NCI-H2081 treated with DMSO at 0.1 percent for 48 hours (cell line): ENCODE measurements at places on chromosomes 4 and X.

DNA sequence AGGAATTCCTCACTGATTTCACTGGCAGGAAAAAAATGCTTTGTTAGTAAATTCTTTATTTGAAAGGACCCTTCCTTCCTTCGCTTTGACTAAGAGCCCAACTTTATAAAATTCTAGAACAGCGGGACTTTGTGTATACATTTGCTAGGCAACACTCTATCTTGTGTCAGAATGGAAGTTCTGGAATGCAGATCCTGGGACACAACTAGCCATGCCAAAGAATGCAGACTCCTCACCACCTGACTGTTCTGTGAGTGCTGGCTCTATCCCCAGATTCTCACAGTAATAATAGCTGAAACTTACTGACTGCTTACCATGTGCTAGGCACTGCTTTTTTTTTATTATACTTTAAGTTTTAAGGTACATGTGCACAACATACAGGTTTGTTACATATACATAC lies 73.3 kb upstream of the ZDHHC15 start:
- no peak for DNase-seq

- no peak for DNase-seq
Measured at GRCh38 chr4:131426023-131426758, 1722.9 kb upstream of the PCDH10 start.

DNA sequence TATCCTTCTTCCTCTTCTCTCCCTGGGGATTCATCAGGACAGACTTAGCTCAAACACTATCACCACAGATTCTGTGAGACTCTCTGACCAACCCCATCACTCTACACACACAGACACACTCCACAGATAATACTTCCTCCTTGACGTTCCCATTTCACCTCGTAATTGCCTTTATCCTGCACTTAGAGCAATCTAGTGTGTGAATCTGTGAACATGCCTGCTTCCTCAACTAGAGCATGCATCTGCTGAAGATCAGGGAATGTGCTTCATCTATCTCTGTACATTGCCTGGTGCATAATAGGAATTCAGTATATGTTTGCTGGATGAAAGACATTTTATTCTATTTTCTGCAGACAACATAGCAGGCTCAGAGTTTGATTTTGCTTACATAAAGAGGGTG lies 25.1 kb upstream of the HS6ST2 start:
- no peak for DNase-seq

- no peak for DNase-seq
Measured at GRCh38 chr4:3572363-3572762, 40.1 kb upstream of the LRPAP1 start.

DNA sequence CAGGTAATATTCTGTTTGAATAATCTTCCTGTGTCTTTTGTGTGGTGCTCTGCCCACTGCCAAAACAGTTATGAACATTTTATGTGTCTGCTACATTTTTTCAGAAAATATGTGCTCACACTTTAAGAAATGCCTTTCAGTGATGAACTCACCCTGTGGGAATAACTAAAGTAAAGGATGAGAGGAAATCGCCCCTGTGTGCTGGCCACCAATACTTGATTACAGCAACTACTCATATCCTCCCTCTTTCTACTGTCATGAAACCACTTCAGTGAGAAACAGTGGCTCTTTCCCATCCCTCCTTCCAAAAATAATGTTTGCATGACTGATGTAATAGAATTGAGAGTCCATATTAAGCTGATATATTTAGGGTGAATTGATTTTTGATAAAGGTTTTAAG lies 900.9 kb downstream of the RAB28 start:
- DNase-seq: no peak

DNA sequence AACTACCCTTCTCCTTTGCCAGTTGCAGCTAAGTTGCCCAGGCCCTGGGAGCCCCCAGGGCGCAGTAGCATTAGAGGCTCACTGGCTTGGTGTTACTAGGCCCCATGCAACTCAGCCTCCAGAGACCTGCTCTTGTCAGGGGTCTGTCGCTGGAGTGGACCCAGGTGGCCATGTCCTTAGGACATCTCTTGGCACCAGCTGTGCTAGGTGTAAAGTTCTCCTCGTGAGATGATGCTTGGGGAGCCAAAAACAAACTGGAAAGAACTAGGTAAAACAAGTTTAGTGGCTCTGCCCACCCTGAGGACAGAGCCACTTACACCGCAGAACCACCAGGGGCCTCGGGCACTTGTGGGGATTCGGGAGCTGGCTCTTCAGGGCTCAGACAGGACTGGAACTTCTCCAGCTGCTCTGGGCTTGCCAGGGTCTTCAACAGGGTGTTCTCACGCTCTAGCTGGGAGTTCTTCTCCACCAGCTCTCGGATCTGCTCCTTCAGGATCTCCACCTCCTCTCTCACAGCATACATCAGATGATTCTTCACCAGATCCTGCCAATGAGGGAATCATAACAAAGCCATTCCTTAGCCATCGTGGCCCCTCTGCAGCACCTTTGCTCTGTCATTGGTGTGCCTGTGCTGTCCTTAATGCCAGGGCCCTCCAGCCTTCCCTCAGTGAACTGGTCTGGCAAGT lies 61.2 kb downstream of the TSC22D3 start:
- DNase-seq: no peak
